ENCODE measurements at places on chromosomes 1 and 21.

GRCh38 chr1:181104042-181104789, 15.7 kb downstream of the IER5 start:
- peak; percentile 49 for DNase-seq
- no peaks in the 10 kb centered on the region for H3K36me3 ChIP-seq
- peaks cover 27% of the 10 kb centered on the region for H3K4me1 ChIP-seq
- no peak overlapping the region for H3K27ac ChIP-seq

- H3K27me3 ChIP-seq = no peaks in the 10 kb centered on the region
- no peak overlapping the region for H3K4me3 ChIP-seq
- H3K4me1 ChIP-seq = no peaks in the 10 kb centered on the region
- no peaks in the 10 kb centered on the region for H3K36me3 ChIP-seq
- H3K27ac ChIP-seq = no peak overlapping the region
- DNase-seq = no peak
These were observed 24.6 kb downstream of the KCNC4 start for GRCh38 chr1:110234691-110235090.

- DNase-seq = no peak
- H3K27me3 ChIP-seq = no peaks in the 10 kb centered on the region
- no peak overlapping the region for H3K4me3 ChIP-seq
- H3K36me3 ChIP-seq = no peaks in the 10 kb centered on the region
- H3K27ac ChIP-seq = no peak overlapping the region
These were observed 13.9 kb upstream of the FYB2 start for GRCh38 chr1:56833088-56833487.

GRCh38 chr1:181127898-181128453, 39.5 kb downstream of the IER5 start:
- H3K4me3 ChIP-seq = no peak overlapping the region
- peak overlapping the region; percentile 79 for H3K27ac ChIP-seq
- H3K27me3 ChIP-seq = no peaks in the 10 kb centered on the region

DNA sequence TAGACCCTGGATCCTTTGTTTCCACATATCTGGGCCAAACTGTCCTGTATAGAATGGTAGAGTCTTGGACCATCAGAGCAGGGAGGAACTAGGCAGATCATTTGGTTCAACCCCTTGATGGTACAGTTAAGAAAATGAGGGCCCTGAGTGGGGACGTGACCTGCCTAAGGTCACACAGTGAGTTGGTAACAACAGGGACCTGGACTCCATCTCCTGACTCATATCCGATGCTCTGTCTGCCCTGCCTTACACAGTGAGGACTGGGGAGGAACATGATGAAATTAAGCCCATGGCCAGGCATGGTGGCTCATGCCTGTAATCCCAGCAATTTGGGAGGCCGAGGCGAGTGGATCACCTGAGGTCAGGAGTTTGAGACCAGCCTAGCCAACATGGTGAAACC, 440.2 kb downstream of the PTPRU start:
- H3K27me3 ChIP-seq = peaks cover 65% of the 10 kb centered on the region
- no peak overlapping the region for H3K4me3 ChIP-seq
- DNase-seq = no peak

DNA sequence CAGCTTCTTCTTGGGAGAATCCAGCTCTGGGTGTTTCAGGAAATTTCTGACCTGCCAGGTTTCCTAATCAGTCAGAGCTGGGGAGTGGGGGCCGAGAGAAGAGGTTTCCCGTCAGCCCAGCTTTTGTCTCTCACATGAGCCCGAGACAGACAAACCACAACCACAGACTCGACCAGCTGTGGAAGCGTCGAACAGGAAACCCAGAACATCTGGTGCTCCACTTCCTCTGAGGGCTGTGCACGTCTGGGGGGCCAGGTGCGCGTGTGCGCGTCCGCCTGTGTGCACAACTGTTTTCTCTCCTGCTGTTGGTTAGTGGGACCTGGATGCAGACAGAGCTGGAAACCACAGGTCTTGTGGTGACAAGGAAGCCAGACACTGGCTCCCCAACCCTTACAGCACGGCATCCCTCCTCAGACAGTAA, 113.0 kb upstream of the SLC25A33 start:
- H3K27me3 ChIP-seq = no peaks in the 10 kb centered on the region
- H3K27ac ChIP-seq = peak overlapping the region; percentile 90
- peaks cover 35% of the 10 kb centered on the region for H3K4me1 ChIP-seq
- peak; percentile 98 for DNase-seq
- H3K4me3 ChIP-seq = peak overlapping the region; percentile 39
- no peaks in the 10 kb centered on the region for H3K36me3 ChIP-seq

DNA sequence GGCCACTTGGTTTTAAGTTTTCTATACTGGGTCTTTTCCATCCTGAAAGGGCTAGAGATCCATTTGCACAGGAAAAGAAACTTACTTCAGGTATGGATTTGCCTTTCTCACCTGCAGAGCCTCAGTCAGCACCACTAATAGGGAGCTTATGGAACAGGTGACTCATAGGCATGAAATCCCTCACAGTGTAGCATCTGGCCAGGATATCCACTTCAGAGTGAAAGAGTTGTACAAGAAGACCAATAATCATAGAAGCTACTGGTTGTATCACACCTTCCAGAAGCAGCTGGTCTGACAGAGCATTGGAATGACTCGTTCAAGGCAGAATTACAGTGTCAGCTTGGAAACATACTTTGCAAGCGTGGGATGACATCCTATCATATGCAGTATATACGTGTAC, 26.3 kb upstream of the SYT14 start:
- H3K4me3 ChIP-seq = no peak overlapping the region
- no peak overlapping the region for H3K27ac ChIP-seq
- no peak for DNase-seq
- no peaks in the 10 kb centered on the region for H3K36me3 ChIP-seq

- DNase-seq = no peak
- H3K4me1 ChIP-seq = peaks cover 7% of the 10 kb centered on the region
- H3K4me3 ChIP-seq = no peak overlapping the region
- H3K27ac ChIP-seq = no peak overlapping the region
- no peaks in the 10 kb centered on the region for H3K27me3 ChIP-seq
- H3K36me3 ChIP-seq = no peaks in the 10 kb centered on the region
These were observed 5.1 kb upstream of the PARK7 start for GRCh38 chr1:7956218-7957032.

DNA sequence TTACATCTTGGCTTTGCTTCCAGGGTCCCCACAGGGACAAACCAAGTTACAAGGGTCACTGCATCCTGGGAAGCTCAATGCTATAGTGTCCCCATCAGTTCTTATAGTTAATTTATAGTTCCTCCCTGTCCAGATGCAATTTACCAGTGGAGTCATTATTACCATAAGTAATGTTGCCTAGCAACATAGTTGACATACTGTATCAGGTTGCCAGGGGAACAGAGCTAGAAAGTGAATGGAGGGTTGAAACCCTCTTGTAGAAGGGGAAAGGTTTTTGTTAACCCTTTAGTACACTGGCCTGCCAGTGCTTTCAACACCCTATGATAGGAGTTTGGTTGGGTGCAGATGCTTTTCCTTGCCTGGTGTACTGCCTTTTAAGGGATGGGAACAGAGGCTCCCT, 34.3 kb upstream of the TTC4 start:
- H3K27ac ChIP-seq = no peak overlapping the region
- no peaks in the 10 kb centered on the region for H3K36me3 ChIP-seq
- DNase-seq = no peak
- H3K4me3 ChIP-seq = no peak overlapping the region
- H3K4me1 ChIP-seq = no peaks in the 10 kb centered on the region

DNA sequence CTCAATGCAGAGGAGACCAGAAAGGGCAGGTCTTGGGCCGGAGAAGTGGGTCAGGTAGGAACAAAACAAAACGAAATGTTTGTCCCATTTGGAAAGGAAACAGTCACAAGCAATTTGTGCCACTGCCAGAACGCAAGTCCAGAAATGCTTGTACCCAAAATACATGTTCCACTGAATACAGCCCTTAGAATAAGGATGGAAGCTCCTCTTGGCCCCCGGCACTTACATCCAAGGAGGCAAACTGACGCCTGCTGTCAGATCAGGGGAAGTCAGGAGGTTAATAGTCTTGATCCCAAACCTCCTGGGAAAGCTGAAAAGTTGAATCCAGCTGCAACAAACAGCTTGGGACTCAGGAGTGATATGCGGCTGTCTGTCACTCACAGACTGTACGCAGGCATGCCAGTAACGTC, 75.9 kb upstream of the GALNT2 start:
- DNase-seq = no peak
- no peak overlapping the region for H3K27ac ChIP-seq
- H3K36me3 ChIP-seq = no peaks in the 10 kb centered on the region
- no peaks in the 10 kb centered on the region for H3K27me3 ChIP-seq

DNA sequence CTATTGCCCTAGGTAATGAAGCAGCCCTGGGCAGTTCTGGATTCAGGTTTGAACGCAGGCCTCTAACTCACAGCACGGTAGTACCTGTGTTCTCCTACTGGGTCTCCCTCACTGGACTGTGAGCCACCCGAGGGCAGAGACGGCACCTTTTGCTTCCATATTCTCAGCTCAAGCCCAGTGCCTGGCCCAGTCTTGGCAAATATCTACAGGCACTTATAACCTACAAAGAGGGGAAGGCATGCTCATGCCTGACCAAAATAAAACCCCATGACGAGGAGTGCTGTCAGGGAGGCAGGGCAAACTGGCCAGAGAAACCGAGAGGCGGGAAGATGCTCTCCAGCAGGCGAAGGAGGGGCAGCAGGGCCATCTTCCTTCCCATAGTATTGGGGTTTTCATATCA, 91.1 kb downstream of the DDX20 start:
- H3K27me3 ChIP-seq = no peaks in the 10 kb centered on the region
- no peak overlapping the region for H3K4me3 ChIP-seq
- H3K4me1 ChIP-seq = no peaks in the 10 kb centered on the region
- no peak for DNase-seq
- no peaks in the 10 kb centered on the region for H3K36me3 ChIP-seq
- H3K27ac ChIP-seq = no peak overlapping the region

GRCh38 chr1:39268112-39268581, 63.7 kb downstream of the MACF1 start:
- DNase-seq = peak; percentile 77
- peaks cover 76% of the 10 kb centered on the region for H3K4me1 ChIP-seq
- H3K36me3 ChIP-seq = no peaks in the 10 kb centered on the region
- H3K27me3 ChIP-seq = no peaks in the 10 kb centered on the region
- H3K4me3 ChIP-seq = peak overlapping the region; percentile 69
- peak overlapping the region; percentile 90 for H3K27ac ChIP-seq

GRCh38 chr1:84202126-84202525, 58.1 kb downstream of the PRKACB start:
- H3K4me1 ChIP-seq = no peaks in the 10 kb centered on the region
- no peak overlapping the region for H3K27ac ChIP-seq
- H3K4me3 ChIP-seq = no peak overlapping the region
- DNase-seq = no peak
- no peaks in the 10 kb centered on the region for H3K27me3 ChIP-seq

DNA sequence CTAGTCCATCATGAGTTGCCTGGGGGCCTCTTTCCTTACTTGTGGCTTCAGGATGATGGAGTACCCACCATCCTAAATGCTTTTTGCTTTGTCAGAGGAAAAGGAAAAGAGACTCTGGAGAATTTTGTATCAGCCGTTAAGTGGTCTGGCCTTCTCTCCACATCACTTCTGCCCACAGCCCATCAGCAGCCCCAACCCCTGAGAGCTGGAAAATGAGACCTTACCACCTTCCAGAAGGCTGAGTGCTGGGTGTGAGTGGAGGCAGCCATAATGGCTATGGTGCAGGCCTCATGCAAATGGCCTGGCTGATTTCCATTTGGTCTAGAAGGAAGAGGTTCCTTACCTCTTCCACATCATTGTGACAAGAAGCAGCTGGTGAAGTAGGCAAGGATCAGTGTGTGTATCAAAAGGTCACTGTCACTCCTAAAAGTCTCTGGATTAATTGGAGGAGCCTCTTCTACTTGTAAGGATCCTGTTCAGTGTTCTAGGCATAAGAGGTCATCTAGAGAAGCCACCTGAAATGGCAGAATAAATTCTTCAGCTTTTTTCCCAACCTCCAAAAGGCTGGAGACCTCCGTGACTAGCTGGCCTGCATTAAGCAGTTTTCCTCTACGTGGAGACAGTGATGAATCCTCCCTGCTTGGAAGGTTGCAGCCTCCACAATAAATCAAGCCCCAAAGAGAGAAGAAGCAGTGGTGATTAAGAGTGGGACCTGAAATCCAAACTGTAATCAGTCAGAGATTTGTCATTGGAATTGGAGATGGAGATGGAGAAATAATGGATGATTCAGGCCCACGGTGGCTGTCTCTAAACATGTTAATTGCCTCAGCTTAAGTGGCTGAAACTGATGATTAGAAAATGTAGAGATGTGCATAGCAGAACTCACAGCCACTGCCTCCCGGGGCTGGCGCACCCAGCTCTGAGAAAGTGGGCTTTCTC, 111.5 kb downstream of the CNIH3 start:
- DNase-seq = no peak
- H3K4me3 ChIP-seq = no peak overlapping the region
- H3K4me1 ChIP-seq = no peaks in the 10 kb centered on the region
- no peaks in the 10 kb centered on the region for H3K27me3 ChIP-seq

- DNase-seq = peak; percentile 27
- no peaks in the 10 kb centered on the region for H3K4me1 ChIP-seq
- H3K27me3 ChIP-seq = no peaks in the 10 kb centered on the region
- H3K4me3 ChIP-seq = peak overlapping the region; percentile 69
These were observed 618 bp downstream of the CLCC1 start for GRCh38 chr1:108962681-108963051.

DNA sequence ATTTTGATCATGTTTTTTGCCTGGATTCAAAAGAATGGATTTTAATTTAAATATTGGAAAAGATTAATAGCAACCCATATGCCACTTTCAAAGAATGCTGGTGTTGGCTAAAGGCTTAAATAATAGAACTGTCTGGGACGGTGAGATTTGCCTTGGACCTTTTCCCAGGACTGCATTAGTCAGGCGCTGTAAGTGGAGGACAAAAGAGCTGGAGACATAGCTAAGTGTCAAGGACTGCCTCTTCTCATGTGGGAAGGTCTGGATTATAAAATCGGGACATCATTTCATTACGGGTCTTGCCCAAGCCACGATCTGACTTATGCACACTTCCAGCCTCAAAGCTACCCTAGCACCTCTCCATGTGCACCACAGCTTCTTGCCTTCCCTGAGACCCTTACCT, 458.5 kb upstream of the DEPDC1 start:
- peaks cover 17% of the 10 kb centered on the region for H3K4me1 ChIP-seq
- H3K27ac ChIP-seq = no peak overlapping the region
- H3K27me3 ChIP-seq = no peaks in the 10 kb centered on the region
- H3K36me3 ChIP-seq = no peaks in the 10 kb centered on the region

DNA sequence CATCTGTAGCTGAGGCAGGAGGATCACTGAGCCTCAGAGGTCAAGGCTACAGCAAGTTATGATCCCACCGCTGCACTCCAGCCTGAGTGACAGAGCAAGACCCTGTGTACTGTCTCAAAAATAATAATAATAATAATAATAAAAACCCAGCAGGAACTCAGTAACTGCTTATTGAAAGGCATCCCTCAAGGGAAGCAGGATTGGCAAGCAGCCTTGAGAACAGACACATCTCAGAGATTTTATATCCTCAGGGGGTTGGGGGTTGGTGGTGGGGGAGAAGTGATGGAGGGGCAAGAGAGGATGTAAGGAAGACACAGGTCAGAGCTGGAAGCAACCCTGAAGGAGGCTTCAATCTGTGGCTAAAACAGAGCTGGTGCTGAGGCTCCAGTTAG, 29.6 kb downstream of the GNB1 start:
- no peaks in the 10 kb centered on the region for H3K36me3 ChIP-seq
- no peaks in the 10 kb centered on the region for H3K4me1 ChIP-seq
- no peak overlapping the region for H3K27ac ChIP-seq
- no peaks in the 10 kb centered on the region for H3K27me3 ChIP-seq

All from MM.1S (cell line).